ENCODE measurements at places on chromosomes 11 and 22. TPM values are rescaled to one million over a fixed set of nuclear protein-coding genes. Genes with fewer than 3 reads are reported as not detected.
A peak's percentile ranks its signal among the peaks of the same experiment; 100 is the strongest.

The TMEM86A gene
- total RNA-seq: 4.1 TPM

The GGTLC2 gene
- not detected for total RNA-seq

The ADSL gene
- 120 TPM for total RNA-seq

The CRYBB1 gene
- not detected for total RNA-seq

The TBX10 gene
- not detected for total RNA-seq

The OR51B4 gene
- not detected for total RNA-seq

The PIWIL4 gene
- 1.8 TPM for total RNA-seq

The PES1 gene
- total RNA-seq: 64.8 TPM

The TMPRSS5 gene
- 0.36 TPM for total RNA-seq

The APOL3 gene
- 13.8 TPM for total RNA-seq

- DNase-seq: no peak
These were observed 23.8 kb downstream of the MRPL23 start for GRCh38 chr11:1970956-1971355.

DNA sequence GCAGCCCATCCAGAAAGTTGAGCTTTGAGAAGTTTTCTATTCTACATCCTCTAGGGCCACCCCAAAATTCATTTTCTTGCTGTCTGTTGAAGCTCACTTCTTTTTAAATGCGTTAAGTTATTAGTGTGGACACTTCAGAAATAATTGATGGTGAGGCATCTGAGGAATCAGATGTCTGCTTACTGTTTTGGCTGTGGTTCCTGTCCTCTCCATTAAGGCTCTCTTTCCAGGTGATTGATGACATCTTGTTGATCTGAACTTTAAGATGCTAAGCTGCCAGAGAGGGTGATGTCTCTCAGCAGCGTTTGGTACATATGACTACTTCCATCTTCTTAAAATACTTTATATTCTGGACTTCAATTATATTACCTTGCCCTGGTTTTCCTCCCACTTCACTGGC lies 45.2 kb downstream of the FAT3 start:
- DNase-seq: no peak

GRCh38 chr11:102144357-102145355 lies 34.4 kb downstream of the YAP1 start:
- DNase-seq: no peak

- no peak for DNase-seq
These were observed 56.0 kb downstream of the SLC1A2 start for GRCh38 chr11:35363246-35363801.

DNA sequence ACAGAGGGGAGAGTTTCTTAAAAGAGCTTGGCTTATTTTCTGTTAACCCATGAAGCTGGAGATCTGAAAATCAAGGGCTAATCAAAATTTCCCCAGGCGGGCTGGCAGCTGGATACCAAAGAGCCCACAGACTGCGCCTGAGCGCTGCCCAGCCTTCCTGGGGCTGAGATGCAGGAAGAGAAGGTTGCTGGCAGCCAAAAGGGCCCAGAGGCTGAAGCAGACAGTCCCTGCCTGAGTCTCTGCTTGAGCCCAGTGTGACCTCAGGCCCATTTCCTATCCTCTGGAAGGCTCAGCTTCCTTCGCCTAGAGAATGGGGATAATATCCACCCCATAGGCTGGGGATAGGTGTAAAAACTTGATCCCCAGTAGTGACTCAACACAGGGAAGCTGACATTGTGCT lies 49.1 kb downstream of the ARRB1 start:
- DNase-seq: no peak

- DNase-seq: no peak
These were observed 195.2 kb downstream of the TRIM29 start for GRCh38 chr11:119942583-119943297.

GRCh38 chr22:50630376-50630775 lies 2.4 kb upstream of the ARSA start:
- no peak for DNase-seq

- DNase-seq: no peak
These were observed 76.9 kb downstream of the TENM4 start for GRCh38 chr11:79363861-79364378.

DNA sequence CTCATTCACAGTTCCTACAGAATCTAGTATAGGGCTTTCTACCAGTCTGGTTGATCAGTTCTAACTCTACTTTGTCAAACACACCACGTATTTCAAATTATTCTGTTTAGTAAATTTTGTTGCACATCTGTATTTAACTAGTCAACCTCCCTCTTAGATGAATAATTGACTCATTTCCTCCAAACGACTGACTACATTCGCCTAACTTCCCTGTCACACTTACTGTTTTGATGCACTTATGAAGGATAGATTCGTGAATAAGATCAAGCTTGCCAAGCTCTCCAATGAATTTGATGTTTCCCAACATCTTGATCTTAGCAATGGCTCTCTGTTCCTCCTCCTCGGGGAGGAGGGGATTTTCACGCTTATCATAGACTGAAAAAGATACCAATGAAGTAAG lies 5.0 kb downstream of the EIF4G2 start:
- DNase-seq: no peak

DNA sequence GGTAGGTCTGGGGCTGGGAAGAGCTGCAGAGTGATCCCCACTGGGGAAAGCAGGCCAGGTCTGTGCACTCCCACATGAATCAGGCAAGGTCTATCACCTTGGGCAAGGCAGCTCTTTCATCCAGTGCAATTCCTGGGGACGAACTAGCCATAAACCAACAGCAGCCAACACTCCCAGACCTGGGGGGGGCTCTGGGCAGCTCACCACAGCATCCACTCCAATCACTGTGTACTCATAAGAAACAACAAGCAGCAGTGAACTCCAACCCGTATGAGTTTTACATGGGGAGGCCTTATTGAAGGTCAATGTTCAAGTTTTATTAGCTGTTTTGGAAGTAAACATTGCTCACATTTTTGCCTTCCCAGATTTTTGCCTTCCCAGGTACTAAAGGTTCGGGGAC lies 157.4 kb upstream of the NAV2 start:
- no peak for DNase-seq

DNA sequence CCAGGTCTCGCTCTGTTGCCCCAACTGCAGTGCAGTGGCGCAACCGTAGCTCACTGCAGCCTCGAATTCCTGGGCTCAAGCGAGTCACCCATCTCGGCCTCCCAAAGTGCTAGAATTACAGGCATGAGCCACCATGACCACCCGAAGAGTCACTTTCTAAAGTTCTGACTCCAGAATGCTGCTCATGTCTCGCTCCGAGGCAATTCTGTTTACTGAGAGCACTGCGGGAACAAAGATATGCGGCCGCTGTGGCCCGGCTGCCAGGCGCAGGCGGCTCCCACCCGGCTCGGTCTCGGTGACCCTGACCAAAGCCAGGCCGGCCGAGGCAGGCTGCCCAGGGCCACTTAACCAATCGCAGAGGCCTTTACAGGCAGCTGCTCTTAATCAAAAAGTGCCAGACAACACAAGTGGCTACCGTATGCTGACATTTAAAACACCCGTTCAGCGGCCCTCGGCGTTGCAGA lies 78.7 kb downstream of the PHF21B start:
- peak; percentile 91 for DNase-seq

- DNase-seq: no peak
These were observed 3.0 kb downstream of the RSPH14 start for GRCh38 chr22:23138584-23139435.

DNA sequence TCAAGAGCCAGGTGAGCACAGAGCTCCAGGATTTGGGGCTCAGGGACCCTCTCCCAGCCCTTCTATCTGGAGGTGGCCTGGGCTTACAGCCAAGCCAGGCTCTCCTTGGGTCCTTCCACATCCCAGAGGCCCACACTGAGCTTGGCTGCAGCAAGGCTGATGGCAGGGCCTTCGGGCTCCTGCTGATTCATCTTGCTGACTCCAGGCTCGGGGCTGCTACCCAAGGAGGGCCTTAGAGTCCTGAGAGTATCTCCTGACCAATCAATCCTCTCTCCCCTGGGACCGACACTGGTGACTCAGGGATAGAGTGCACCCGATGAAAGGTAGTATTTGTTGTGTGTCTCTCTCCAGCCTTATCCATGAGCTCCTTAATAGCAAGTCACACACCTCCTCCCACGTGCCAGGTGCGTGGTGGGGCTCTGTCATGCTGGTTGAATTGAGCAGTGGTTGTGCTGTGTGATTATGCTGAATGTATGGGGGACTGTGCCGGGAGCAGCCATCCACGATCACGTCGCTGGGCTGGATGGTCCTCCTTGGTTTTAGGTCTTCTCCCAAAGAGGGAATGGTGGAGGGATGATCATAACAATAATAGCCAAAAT lies 62.3 kb downstream of the GRIK4 start:
- DNase-seq: no peak

GRCh38 chr11:128837627-128838026 lies 29.5 kb downstream of the KCNJ1 start:
- DNase-seq: no peak

- no peak for DNase-seq
These were observed 35.8 kb downstream of the UVRAG start for GRCh38 chr11:75850787-75851186.

- no peak for DNase-seq
These were observed 308.7 kb downstream of the DCDC1 start for GRCh38 chr11:31060880-31061279.

- no peak for DNase-seq
These were observed 6.8 kb downstream of the PPP2R1B start for GRCh38 chr11:111759376-111759775.

- DNase-seq: peak; percentile 97
These were observed 475 bp downstream of the MAPK12 start for GRCh38 chr22:50260801-50261614.

DNA sequence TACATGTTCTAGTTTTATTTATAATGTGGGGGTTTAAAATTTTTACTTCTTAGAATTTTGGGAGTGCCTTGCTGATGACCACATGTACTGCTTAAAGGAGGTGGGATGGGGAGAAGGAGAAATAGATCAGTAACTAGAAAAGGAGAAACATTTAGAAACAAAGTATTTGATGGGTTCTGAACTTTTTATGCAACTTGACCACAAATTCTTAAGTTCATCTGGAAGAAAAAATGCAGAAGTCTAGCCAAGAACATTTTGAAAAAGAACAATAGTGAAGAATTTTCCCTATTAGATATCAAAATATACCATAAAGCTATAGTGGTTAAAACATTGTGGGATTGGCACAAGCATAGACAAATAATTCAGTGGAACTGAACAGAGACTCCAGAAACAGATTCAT lies 73.3 kb upstream of the AMPD3 start:
- no peak for DNase-seq

DNA sequence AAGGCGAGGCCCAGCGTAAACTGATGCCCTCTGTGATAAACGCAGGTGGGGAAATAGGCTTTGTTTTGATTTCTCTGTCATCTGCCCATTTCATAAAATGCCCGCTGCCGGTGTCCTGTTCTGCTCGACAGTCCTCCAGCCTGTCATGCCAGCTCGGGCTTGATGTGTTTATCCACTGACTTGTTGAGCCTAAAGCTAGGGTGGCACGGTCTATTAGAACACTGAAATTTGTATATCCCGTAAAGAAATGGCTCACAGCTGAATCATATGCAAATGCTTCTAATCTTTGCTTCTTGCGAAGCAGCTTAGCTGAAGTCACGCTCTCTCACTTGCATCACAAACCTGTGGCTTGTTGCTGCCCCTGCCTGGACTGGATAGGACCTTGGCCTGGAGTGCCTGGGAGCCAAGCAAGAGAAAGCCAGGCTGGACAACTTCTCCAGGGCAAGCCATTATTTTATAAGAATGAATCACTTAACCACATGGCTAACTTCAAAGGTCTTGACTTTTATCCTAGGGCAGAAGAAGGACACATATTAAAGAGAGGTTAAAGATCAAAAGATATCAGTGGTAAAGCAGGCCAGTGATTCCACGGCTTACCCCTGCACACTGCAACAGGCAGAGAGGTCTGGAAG lies 33.1 kb downstream of the EHF start:
- DNase-seq: peak; percentile 86

DNA sequence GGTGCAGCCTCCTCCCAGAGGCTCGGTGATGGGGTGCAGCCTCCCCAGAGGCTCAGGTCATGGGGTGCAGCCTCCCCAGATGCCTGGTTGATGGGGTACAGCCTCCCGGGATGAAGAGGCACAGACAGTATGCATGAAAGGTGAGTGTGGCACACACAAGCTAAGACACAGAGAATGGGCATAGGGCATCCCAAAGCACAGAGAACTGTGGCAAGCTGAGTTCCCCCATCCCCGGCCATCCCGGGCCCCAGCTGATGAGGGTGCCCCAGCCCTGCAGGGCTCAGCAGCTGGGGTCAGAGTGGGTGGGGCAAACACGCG lies 4.8 kb upstream of the SYT8 start:
- DNase-seq: peak; percentile 92

DNA sequence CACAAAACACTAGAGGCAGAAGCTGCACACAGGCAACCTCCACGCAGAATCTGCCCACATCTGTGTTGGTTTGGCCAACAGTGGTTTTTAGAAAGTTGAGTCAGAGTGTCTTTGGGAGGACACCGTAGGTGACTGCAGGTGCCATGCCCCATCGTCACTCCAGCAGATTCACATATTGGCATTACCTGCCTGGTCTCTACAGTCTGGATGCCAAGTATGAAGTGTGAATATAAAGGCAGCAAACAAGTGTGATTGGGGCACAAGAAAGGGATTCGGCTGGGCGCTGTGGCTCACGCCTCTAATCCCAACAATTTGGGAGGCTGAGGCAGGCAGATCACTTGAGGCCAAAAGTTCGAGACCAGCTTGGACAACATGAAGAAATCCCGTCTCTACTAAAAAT lies 11.0 kb upstream of the FXYD2 start:
- DNase-seq: no peak

DNA sequence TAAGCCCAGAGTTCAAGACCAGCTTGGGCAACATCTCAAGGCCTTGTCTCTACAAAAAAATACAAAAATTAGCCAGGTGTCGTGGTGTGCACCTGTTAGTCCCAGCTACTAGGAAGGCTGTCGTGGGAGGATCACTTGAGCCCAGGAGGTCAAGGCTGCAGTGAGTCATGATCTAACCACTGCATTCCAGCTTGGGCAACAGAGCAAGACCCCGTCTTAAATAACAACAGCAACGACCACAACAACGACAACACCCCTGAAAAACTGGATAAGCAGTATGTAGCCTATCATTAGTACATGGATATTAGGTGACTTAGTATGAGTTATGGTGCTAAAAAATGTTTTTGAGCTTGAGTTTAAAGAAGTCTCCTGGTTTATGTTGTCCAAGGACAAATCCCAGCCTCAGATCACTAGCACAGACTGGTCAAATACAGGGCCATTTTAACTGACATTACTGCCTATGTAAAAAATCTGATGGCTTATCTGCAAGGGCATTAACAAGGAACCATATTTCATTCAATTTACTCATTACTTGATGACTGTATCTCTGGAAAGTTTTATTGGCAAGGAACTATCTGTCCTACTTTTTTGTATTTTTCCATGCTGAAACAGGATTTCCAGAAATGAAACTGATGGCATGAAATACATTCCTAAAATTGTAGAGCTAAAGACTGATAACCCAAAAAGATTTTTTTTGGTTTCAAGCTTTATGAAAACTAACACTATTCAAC lies 23.4 kb downstream of the C2CD3 start:
- DNase-seq: no peak

GRCh38 chr11:12266943-12267342 lies 110.4 kb upstream of the PARVA start:
- no peak for DNase-seq
